Occipital lobe (tissue), 3 donors: ENCODE measurements at places on chromosomes 1 and 21. TPM values are rescaled to one million over a fixed set of nuclear protein-coding genes. Genes with fewer than 3 reads are reported as not detected.

The LCE2B gene
- not detected for total RNA-seq

The PCBP3 gene
- 5.5 TPM for total RNA-seq

DNA sequence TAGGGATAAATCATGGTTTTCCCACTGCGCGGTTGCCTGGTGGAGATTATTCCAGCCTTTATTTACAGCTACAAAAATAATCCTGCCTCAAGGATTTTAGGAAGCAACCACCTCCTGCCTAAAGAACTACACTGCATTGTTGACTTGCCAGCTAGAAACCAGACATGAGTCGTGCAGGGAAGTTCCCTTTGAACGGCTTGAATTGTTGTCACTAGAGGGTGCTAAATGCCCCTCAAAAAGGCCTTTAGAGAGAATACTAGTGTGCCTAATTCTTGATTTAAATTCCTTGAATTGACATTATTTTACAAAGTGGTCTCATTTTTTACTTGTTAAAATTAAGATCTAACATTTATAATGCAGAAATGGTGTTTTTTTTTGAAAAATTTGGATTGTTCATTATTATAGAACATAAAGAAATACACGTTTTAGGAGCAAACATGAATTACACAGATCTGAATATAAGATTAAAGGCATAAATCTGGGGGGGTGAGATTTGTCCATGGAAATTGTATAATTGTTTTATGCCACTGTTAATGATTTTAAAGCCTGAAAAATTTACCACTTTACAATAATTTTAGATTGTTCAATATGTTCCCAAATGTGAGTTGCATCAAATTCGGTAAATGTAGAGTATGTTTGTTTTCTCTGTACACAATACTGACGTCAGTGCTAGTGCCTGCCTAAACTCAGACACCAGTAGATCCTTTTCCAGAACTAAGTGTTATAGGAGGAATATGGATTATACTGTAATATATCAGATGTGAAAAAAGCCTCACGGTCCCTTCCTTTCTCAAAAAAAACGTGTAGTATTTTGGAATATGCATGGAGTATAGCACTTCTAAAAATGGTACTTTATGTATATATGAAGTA lies 7.6 kb upstream of the ERG start:
- DNase-seq, result no peak

- no peak for DNase-seq
These were observed 115.3 kb downstream of the COLGALT2 start for GRCh38 chr1:183922197-183922596.

GRCh38 chr21:28437061-28437460 lies 555.6 kb downstream of the LTN1 start:
- DNase-seq, result no peak
